Vagina (tissue), 2 donors: ENCODE measurements at places on chromosomes 16 and 17.

GRCh38 chr17:14299280-14300141 lies 1.4 kb upstream of the HS3ST3B1 start:
- DNase-seq: peak; percentile 89

DNA sequence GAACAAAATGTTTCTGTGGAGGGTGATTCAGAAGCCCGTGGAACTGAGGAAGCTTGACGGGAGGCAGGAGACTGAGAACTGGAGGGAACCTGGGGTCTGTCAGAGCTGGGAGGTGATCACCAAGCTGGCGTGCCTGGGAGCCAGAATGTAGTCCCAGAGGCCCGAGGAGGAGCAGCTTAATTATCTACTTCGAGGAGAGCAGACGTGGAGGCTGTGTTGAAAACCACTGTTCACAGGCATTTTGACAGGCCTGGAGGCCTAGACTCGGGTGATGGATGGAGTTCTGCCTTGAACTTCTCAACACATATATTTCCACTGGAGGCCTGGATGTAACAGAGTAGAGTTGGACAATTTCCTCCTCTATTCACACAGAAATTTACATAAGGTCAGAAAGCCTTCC lies 177.7 kb upstream of the SALL1 start:
- DNase-seq: no peak

DNA sequence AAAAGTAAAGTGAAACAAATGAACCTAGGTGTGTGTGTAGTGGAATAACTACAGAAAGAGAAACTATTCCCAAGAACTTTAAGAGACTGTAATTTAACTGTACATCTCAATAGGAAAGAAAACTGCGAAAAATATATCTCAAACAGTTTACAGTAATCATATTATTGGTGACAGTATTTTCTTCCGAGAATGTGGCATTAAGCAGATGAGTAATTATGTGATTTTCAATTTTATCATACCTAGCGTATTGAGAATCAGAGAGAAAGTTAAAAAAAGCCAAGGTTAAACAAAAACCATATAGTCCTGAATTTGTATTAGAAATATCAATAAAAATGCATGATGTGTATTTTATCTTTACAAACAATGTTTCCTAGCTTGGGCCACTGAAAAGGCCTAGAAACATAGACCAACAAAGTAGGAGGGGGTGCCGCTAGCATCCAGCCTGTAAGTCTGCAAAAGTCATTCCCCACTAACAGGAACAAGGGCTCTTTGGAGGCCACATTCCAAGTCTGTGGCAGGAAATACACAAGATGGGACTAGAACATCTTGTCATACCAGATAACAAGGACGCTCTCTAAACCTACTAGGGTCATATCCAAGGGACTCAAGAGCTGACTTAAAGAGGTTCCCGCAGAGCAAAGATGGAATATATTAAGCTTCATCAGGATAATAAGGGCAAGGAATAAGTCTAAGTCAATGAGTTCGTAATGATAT lies 20.5 kb downstream of the RNF157 start:
- peak; percentile 6 for DNase-seq

DNA sequence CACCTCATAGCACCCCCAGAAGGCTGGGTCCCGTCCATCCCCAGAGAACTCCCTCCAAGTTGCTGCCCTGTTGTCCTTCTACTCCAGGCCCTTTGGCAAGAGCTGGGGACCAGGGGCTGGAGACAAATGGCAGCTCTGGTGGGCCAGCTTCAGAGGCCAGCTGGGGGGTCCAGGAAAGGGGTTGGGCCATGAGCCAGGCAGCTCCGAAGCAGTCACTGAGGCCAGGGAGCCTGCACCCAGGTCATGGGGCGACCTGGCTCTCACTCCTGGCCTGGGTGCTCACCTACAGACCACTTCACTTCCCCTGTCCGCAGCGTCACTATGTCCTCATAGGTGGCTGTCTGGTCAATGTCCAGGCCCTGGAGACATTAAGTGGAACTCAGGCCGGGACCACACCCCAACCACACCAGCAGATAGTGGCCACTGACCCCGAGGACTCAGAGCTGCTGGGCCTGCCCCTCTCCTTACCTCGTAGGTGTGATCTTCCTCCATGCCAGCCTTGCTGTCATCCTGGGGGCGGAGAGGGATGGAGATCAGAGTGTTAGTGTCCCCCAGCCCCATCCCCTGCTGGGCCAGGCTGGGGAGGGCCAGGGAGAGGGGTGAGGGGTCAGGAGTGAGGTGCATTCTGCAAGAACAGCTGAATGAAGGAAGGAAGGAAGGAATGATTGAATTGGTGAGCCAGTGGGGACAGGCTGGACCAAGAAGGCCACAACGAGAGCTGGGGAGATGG lies 3.0 kb downstream of the CD79B start:
- no peak for DNase-seq

GRCh38 chr17:82245134-82246039 lies 16.5 kb downstream of the SLC16A3 start:
- no peak for DNase-seq

- no peak for DNase-seq
Measured at GRCh38 chr17:74240618-74241205, 27.3 kb downstream of the TTYH2 start.

- DNase-seq: no peak
Measured at GRCh38 chr17:48597778-48598631, 4.4 kb upstream of the HOXB5 start.

- peak; percentile 49 for DNase-seq
Measured at GRCh38 chr16:66171578-66171977, 194.9 kb upstream of the CDH5 start.

DNA sequence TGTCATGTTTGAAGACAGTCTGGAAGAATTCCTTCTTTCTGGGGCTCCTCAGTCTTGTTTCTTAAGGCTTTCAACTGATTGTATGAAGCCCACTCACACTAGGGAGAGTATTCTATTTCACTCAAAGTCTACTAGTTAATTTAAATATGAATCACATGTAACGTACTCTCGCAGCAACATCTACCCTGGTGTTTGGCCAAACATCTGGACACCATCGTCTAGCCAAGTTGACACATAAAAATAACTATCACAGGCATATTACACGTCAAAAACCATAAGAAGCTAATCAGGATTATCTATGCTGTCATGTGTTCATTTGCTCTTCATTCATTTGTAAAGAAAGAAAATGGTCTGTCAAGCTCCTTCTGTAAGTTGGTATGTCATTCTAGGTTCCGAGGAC lies 787.4 kb downstream of the KCNJ2 start:
- no peak for DNase-seq

GRCh38 chr17:67992548-67993152 lies 3.6 kb downstream of the C17orf58 start:
- no peak for DNase-seq

- DNase-seq: no peak
Measured at GRCh38 chr16:31360251-31360650, 5.3 kb downstream of the ITGAX start.

DNA sequence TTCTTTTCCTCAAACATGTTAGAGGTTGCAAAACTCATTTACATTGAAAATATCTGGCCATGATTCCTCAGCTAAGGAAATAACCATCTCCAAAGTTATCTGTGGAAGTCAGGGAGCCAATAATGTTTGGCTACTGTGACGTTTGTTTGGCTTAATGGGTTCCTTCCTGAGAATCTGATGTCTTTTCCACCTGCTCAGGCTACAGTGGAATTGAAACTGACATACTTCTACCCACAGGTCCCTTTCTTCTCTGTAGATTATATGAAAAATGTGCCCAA lies 221.1 kb upstream of the XYLT1 start:
- no peak for DNase-seq

DNA sequence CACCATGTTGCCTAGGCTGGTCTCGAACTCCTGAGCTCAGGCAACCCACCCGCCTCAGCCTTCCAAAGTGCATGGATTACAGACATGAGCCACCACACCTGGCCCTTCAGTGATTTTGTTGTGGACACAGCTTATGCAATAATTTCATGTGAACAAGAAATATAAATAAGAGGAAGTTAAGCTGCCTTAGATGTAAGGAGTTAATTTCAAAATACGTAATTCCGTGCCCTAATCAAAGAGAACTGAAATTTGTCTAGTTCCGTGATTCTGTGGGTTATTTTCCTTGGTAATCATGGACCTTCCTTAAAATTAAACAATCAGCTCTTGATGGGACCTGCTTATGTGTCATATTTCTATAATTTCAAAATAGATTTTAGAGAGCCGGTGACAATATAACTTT lies 11.9 kb downstream of the TVP23A start:
- DNase-seq: no peak

- no peak for DNase-seq
Measured at GRCh38 chr17:45200701-45201100, 21.0 kb upstream of the FMNL1 start.

- DNase-seq: no peak
Measured at GRCh38 chr16:53415504-53415903, 18.8 kb upstream of the RBL2 start.

DNA sequence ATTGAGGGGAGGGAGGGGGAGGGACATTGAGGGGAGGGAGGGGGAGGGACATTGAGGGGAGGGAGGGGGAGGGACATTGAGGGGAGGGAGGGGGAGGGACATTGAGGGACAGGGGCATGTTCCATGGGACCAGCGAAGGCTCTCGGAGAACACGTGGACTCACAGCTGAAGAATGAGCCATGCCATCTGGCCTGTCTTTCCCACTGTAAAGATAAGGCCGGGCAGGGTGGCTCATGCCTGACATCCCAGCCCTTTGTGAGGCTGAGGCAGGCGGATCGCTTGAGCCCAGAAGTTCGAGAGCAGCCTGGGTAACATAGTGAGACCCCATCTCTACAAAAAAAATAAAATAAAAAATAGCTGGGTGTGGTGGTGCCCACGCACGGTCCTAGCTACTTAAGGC lies 32.5 kb downstream of the RPH3AL start:
- DNase-seq: no peak

- no peak for DNase-seq
Measured at GRCh38 chr17:58680038-58680369, 11.8 kb downstream of the TEX14 start.

DNA sequence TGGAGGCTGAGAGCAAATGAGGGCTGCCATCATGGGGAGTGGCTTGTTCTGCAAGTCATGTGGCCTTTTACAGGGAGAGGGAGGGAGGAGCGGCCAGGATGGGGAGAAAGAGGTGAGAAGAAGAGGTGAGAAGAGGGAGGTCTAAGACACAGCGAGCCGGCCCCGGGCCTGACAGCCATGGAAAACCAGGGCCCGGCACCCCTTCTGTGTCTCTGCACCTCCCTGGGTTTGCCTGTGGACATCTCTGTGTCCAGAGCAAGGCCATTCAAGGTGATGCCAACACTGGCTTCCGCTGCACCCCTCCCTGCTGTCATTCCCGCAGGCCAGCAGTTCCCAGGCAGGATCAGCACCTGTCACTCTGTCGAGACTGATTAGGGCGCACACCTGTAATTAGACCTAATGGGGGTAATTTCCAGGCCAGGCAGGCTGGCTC lies 75.6 kb downstream of the MGAT5B start:
- DNase-seq: no peak

DNA sequence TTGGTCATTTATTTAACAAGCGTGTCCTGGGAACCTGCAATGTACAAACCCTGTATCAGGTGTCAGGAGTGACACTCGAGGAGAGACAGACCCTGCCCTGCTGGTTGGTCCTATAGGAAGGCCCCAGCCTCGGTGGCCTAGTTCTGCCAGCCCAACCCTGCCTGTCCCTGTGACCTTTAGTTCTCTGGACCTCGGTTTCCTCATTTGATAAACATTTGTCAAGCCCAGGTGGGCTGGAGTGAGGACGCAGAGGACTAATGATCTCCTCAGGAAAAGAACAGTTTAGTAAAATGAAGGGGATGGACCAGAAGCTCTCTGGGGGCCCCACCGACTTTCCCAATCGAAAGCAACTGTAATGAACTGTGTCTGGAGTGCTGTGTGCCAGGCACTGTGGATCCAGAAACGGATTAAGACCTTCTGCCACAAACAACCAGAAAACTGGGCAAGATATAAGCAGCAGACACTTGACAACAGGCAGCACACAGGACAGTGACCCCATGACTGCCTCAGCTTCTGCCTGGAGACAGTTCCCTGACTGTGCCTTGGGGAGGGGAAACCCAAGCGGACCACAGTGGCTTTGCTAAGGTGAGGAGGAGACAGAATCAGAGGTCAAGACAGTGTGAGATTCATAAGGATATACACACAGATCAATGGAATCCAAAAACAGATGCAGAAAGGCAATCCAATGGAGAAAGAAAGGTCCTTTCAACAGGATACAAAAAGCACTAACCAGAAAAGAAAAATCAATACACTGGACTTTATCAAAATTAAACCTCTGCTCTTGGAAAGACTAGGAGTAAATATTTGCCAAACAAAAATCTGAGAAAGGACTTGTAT lies 8.8 kb downstream of the PRCD start:
- DNase-seq: no peak

DNA sequence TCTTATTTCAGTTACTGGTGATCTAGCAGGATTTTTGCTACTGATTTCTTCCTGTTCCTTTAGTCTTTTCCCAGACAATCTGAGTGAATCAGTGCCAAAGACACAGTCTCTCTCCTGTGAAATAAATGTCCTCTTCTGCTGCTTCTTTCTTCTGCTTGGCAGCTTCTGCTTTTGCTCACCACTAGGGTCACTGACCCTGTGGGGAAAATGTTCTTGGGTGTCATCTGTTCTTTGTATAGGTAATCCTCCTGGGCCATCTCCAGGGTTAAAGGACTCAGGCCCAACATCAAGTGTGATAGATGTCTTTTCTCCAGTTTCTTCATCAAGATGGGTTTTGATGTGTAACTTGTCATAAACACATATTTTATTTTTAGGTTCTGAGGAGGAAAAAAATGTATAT lies 5.2 kb downstream of the PALB2 start:
- no peak for DNase-seq

DNA sequence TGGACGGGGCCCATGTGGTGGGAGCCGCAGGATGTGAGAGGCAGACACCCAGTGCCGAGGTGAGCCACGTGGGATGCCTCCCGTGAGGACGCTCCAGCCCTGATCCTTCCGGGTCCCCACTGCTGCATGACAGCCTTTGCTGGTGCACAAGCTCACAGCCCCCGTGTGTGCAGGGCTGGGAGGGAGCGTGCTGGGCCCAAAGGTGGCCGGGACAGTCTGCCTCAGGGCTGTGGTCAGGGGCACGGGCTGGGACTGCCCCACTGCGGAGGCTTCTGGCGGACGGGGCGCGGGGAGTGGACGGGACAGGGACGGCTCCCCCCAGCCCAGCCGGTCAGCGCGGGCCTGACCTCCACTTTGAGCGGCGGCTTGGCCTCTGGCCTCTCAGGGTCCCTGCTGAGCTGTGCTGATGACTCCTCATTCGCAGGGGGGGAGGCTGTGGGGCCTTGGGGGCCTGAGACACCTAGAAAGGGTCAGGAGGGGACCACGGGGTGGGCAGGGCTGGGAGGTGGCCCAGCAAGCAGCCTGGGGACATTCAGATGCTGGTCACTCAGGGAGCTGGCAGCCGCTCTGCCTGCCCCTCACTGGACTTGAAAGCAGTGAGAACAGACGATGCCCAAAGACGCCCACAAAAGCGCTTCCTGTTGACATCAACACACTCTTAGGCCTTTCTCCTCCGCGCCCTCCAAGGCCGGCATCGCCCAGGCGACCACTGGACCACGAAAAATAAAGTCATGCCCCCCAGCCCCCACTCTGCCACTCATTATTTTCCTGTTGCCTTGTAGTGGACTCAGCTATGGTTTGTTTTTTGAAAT lies 9.3 kb upstream of the METRNL start:
- no peak for DNase-seq
